Endodermal cell (in vitro differentiated cells): ENCODE measurements at places on chromosomes 12 and 14. TPM values are rescaled to one million over a fixed set of nuclear protein-coding genes. Genes with fewer than 3 reads are reported as not detected.

- H3K4me3 ChIP-seq, result no peak overlapping the region
- H3K27me3 ChIP-seq, result no peaks in the 10 kb centered on the region
- no peak for DNase-seq
- H3K36me3 ChIP-seq, result peaks cover 36% of the 10 kb centered on the region
- no peaks in the 10 kb centered on the region for H3K4me1 ChIP-seq
Measured at GRCh38 chr14:58465421-58465820, 37.9 kb downstream of the KIAA0586 start.

DNA sequence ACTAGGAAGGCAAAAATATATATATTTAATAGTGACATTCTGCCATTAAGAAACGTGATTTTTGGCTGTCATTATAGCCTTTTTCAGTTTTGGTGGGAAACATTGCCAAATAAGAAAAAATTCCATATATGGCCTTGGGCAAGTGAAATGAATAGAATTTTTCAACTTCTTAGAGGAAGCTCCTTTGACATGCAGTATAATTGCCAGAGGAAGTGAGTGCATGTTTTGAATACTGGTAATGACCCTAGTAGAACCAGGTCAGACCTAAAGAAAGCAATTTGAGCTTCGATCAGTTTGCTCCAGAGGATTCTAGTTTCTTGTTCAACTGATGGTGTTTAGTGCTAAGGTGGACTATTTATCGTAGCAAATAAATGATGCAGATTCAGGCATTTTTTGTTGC is 26.2 kb upstream of the TRIM9 start:
- H3K36me3 ChIP-seq, result no peaks in the 10 kb centered on the region

TAS2R42 gene
- total RNA-seq, result not detected in 3 replicates

KRT6C gene
- not detected in 3 replicates for total RNA-seq

DNA sequence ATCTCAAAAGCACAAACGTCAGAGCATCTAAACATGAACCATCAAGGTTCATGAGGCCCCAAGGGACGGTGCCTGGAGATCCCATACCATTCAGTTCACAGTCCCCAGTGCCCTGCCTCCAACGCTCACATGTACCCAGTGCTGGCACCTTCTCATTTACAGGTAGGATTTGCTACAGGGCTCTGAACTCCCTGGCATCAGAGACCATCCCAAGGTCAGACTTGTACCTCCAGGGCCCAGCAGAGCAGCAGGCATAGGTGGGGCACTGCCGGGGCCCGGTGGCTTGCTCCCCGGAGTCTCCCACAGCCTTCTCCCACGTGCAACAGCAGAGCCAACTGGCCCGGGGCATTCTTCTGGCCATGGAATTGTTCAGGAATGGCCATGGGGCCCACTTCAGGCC is 114.8 kb downstream of the BCL11B start:
- H3K36me3 ChIP-seq, result no peaks in the 10 kb centered on the region
- H3K4me3 ChIP-seq, result no peak overlapping the region
- no peaks in the 10 kb centered on the region for H3K4me1 ChIP-seq
- no peak overlapping the region for H3K27ac ChIP-seq

AICDA gene
- 0.41 TPM in 1 of 2 replicates, not detected in the other for total RNA-seq

GALNT16 gene
- 6.0 to 8.0 TPM (median 6.8 TPM) in 3 replicates for total RNA-seq

- DNase-seq, result no peak
- H3K4me1 ChIP-seq, result no peaks in the 10 kb centered on the region
- no peaks in the 10 kb centered on the region for H3K27me3 ChIP-seq
- no peak overlapping the region for H3K4me3 ChIP-seq
Measured at GRCh38 chr14:101472518-101472849, 88.8 kb upstream of the DIO3 start.

DNA sequence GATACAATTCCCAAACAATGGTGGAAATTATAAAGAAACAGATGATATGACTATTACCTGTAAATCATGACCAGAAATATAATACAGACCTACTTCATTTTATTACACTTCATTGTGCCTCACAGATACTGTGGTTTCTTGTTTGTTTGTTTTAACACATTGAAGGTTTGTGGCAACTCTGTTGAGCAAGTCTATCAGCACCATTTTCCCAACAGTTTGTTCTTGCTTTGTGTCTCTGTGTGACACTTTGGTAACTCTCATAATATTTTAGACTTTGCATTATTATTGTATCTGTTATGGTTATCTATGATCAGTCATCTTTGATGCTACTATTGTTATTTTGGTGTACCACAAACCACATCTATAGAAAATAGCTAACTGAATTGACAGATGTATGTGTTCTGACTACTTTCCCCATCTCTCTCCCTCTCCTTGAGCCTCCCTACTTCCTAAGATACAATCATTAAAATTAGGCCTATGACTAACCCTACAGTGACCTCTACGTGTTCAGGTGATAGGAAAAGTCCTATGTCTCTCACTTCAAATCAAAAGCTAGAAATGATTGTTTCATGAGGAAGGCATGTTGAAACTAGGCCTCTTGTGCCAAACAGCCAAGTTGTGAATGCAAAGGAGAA is 49.1 kb downstream of the FBXO33 start:
- no peak overlapping the region for H3K4me3 ChIP-seq
- H3K27me3 ChIP-seq, result no peaks in the 10 kb centered on the region
- H3K4me1 ChIP-seq, result no peaks in the 10 kb centered on the region
- no peaks in the 10 kb centered on the region for H3K36me3 ChIP-seq
- H3K27ac ChIP-seq, result no peak overlapping the region

PTGDR gene
- total RNA-seq, result 0.09 TPM in 1 of 2 replicates, not detected in the other

GRCh38 chr12:129844662-129845220 is 59.1 kb downstream of the TMEM132D start:
- DNase-seq, result no peak
- no peaks in the 10 kb centered on the region for H3K27me3 ChIP-seq
- H3K4me1 ChIP-seq, result no peaks in the 10 kb centered on the region
- H3K36me3 ChIP-seq, result no peaks in the 10 kb centered on the region

ANKRD33 gene
- total RNA-seq, result 0.23 TPM in 1 of 2 replicates, not detected in the other

CLEC14A gene
- total RNA-seq, result 0.45 and 0.59 TPM in 2 replicates

- no peaks in the 10 kb centered on the region for H3K4me1 ChIP-seq
- no peak for DNase-seq
- H3K27me3 ChIP-seq, result peaks cover 25% of the 10 kb centered on the region
- H3K36me3 ChIP-seq, result no peaks in the 10 kb centered on the region
Measured at GRCh38 chr12:48221645-48222044, 18.6 kb upstream of the OR10AD1 start.

DNA sequence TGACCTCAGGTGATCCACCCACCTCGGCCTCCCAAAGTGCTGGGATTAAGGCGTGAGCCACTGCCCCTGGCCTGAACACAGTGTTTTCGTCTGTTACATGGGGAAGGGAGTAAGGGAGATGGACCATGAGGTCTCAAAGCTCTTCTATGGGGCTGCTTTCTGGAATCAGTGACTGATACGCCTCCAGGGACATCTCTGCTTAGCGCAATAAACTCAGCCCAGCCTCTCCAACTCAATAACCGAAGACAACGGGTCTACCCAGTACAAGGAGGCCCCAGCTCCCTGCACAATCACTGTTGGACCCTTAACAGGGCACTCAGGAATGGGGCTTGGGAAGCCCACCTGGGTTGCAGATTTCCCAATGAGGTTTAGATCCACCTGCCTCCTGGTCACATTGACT is 42.6 kb upstream of the CHGA start:
- no peaks in the 10 kb centered on the region for H3K4me1 ChIP-seq
- no peaks in the 10 kb centered on the region for H3K27me3 ChIP-seq
- H3K27ac ChIP-seq, result no peak overlapping the region
- H3K36me3 ChIP-seq, result no peaks in the 10 kb centered on the region

INHBC gene
- total RNA-seq, result not detected in 2 replicates

DNA sequence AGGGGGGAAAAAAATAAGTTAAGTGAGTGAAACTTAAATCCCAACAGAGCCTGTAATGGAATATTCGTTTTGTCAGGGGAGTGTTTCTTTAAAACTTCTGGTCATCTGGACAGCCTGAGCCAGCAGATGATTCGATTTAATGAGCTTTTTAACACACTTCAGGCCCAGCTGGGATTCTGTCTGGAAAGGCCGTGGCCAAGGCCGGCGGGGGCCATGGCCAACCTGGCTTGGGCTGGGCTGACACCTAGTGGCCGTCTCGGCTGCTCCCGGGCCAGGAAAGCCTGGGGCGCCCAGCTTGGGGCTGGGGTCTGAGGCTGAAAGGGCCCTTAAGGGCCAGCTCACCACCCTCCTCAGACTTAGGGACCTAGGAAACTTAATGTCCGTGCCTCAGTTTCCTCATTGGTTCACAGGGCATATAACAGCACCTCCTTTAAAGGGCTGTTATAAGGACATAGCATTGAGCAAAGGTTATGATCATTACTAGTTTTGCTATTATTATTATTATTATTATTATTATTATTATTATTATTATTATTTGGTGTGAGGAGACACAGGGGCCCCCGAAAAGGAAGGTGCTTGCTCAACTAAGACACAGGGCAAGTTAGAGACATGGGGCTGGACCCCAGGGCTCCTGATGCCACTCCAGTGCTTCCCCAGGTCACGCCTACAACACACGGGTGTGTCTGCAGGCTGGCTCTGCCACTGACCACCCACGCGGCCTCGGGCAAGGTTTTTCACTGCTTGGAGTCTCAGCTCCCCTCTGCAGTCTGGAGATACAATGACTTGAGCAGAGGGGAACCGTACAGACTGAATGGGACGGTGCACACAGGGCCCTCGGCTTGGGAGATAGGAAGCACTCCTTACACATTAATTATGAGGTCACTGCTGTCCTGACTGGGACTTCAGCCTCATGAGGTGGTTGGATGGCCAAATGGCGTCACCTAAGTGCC is 84.0 kb downstream of the SYNE3 start:
- no peaks in the 10 kb centered on the region for H3K27me3 ChIP-seq
- H3K36me3 ChIP-seq, result peaks cover 32% of the 10 kb centered on the region
- H3K27ac ChIP-seq, result no peak overlapping the region
- H3K4me1 ChIP-seq, result no peaks in the 10 kb centered on the region
- H3K4me3 ChIP-seq, result no peak overlapping the region
- peak; percentile 89 for DNase-seq

DNAL1 gene
- 22.9 and 27.3 TPM in 2 replicates for total RNA-seq

POTEM gene
- total RNA-seq, result not detected in 3 replicates

PIANP gene
- total RNA-seq, result 5.1 to 7.1 TPM (median 7.0 TPM) in 3 replicates

HOXC4 gene
- not detected in 3 replicates for total RNA-seq

DNA sequence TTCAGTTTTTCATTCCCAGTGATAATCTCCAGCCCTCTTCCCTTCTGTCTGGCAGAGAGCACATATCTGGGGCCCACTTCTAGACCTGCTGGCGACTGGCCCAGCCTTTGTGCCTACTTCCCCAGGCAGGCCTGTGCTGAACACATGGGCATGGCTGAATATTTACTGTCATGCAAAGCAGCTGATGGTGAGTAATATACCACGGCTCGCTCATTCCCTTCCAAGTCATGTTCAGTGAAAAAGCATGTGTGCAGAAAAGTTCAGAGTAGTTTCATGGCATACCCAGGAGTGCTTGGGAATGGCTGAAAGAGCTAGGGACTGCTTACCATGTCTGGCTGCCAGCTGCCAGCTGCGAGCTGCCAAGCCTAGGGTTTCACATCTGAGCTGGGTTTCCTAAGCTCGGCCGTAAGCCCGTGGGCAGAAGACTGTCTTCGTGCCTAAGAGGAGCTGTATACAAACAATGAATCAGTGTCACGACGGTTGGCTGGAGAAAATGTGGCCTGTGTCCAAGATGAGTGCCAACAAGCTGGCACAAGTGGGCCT is 179.9 kb upstream of the PELI2 start:
- H3K27ac ChIP-seq, result no peak overlapping the region
- H3K4me3 ChIP-seq, result no peak overlapping the region
- H3K36me3 ChIP-seq, result no peaks in the 10 kb centered on the region
- no peaks in the 10 kb centered on the region for H3K27me3 ChIP-seq
- H3K4me1 ChIP-seq, result no peaks in the 10 kb centered on the region

CIT gene
- 51.3 and 57.3 TPM in 2 replicates for total RNA-seq

GRCh38 chr12:68529466-68529865 is 81.2 kb upstream of the RAP1B start:
- no peak overlapping the region for H3K4me3 ChIP-seq
- no peak for DNase-seq
- no peaks in the 10 kb centered on the region for H3K4me1 ChIP-seq
- H3K27ac ChIP-seq, result no peak overlapping the region

GRCh38 chr14:93735206-93735605 is 53.1 kb downstream of the PRIMA1 start:
- H3K27ac ChIP-seq, result no peak overlapping the region
- H3K36me3 ChIP-seq, result peaks cover 20% of the 10 kb centered on the region
- H3K27me3 ChIP-seq, result no peaks in the 10 kb centered on the region
- H3K4me3 ChIP-seq, result no peak overlapping the region

- no peak overlapping the region for H3K4me3 ChIP-seq
- H3K4me1 ChIP-seq, result no peaks in the 10 kb centered on the region
- DNase-seq, result no peak
- no peaks in the 10 kb centered on the region for H3K36me3 ChIP-seq
- no peak overlapping the region for H3K27ac ChIP-seq
- no peaks in the 10 kb centered on the region for H3K27me3 ChIP-seq
Measured at GRCh38 chr12:124550123-124551089, 17.0 kb downstream of the NCOR2 start.

DNA sequence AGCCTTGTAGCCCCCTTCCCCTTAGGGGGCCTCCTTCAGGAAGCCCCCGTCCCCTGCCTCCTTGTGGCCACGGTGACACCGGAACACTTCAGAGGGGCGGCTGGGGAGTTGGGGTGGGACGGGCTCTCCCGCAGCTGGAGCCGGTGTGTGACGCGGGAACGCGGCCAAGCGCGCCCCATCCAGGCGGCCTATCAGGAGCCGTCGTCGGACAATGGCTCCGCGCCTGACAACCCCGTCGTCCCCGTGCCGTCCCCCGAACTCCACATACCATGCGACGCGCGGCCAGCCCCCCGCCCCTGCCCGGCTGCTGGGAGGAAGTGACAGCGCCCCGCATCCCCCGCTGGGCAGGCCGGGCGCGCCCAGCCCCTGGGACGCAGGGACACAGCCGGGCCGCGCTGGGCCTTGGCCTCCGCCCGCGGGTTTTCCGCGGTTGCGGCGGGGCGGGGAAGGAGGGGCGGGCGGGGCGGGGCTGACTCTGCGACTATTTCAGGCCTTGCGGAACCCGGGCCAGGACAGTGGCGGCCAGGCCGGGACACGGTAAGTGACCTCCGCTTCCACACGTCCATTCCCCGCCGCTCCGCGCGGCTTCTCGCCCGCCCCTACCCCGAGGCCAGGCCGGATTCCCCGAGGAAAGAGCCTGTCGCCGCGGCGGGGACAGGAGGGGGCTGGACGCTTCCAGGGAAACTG is at the start of gene TNFAIP2:
TSS of gene TNFAIP2 (plus strand) at position 515 of the 687 bp plus-strand sequence. CDS start 2,997 bp downstream, outside the sequence.
- peak; percentile 90 for DNase-seq
- H3K4me3 ChIP-seq, result no peak within 1 kb of the TSS
- H3K36me3 ChIP-seq, result no peaks in the 10 kb centered on the region
- no peaks in the 10 kb centered on the region for H3K27me3 ChIP-seq

ANAPC7 gene
- total RNA-seq, result 37.4 to 100 TPM (median 87.4 TPM) in 3 replicates

DNA sequence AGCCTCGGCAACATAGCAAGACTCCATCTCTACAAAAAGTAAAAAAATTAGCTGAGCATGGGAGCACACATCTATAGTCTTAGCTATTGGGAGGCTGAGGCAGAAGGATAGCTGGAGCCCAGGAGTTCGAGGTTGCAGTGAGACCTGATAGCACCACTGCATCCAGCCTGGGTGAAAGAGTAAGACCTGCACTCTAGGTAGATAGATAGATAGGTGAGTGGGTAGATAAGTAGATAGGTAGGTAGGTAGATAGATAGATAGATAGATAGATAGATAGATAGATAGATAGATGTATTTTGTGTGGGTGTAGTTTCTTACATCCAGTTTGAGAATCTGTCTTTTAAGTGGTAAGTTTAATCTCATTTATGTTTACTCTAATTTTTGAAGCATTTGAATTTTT is 72.8 kb downstream of the IFT81 start:
- H3K36me3 ChIP-seq, result peaks cover 28% of the 10 kb centered on the region
- H3K27me3 ChIP-seq, result no peaks in the 10 kb centered on the region
- H3K4me3 ChIP-seq, result no peak overlapping the region

GRCh38 chr12:52044292-52044983 is 6.8 kb upstream of the NR4A1 start:
- no peak overlapping the region for H3K4me3 ChIP-seq
- H3K27me3 ChIP-seq, result no peaks in the 10 kb centered on the region
- no peak for DNase-seq
- H3K27ac ChIP-seq, result no peak overlapping the region
